ENCODE measurements at places on chromosomes 11 and 22.

GRCh38 chr22:46500201-46500600 lies 37.2 kb downstream of the CELSR1 start:
- no peak for DNase-seq

DNA sequence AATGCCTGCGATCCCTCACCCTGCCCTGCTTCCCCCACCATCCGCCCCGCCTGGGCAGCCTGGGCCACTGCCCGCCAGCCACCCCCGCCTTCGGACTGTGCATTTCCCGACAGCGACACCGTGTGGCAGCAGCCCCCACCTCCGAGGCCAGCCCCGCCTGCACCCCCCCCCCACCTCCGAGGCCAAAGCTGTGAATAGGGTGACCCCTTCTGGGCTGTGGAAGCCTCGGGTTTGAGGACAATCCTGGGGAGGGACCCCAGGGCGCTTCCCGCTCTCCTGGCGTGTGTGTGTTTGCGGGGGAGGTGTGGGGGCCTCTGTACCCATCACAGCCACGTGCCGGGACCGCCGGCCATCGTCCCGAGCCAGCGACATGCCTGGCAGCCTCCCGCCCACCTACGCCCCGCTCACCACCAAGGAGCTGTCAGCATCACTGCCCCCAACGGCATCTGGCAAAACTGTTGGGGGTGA lies 33.8 kb upstream of the PPARA start:
- peak; percentile 31 for DNase-seq

DNA sequence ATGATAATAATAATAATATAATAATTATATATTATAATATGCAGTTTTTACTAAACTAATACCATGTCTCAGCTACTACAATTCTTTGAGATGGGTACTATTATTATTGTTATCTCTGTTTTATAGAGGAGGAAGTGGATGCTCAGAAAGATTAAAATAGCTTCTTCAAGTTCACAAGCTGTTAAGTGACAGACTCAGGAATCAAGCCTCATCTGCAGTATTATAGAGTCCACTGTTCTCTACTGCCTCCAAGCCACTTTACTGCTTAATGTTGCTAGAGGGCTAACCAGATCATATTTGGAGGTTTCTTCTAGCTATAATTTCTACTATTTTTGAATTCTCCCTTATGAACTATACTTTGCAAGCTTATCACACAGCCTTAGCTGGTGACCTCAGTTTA lies 62.7 kb downstream of the CSTPP1 start:
- DNase-seq = no peak

DNA sequence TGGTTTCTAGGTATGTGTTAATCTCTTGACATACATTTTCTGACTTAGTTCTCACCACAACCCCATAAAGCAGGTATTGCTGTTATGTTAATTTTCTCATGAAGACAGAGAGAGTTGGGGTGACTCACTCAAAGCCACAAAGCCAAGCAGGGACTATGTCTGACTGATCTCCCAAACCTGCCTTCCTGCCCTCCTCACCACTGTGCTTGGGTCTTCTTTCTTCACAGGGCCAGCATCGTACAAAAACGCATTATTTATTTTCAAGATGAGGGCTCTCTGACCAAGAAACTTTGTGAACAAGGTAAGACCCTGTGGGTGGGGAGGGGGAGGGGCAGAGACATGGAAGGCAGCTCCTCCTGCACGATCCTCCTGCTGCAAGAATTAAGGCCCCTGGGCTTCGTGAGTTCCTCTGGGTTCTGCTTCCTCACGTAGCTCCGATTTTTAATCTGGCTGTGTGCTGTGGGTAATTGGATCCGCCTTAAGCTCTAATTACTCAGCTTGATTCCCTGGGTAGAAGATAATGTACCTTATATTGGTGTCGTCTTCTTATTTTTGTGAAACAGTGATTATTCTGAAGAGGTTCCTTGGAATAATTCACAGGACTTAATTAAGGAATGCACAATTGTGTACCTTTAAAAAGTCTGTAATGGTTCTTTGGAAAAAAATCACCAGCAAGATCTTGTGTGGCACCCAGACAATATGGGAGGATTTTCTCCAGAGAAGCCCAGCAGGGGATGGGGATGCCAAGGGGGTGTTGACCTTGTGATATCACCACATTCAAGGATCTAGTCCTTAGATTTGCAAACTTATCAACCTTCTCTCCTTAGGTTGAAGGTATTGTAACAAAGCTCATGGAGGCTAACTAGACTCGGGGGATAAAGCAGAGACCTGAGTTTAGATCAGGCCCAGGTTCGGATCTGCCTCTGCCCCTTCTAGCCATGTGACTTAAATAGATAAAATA lies 112.9 kb downstream of the SPON1 start:
- no peak for DNase-seq

- DNase-seq = no peak
Measured at GRCh38 chr22:26323013-26323412, 106.0 kb upstream of the ASPHD2 start.

- no peak for DNase-seq
Measured at GRCh38 chr11:119447664-119448242, 24.8 kb upstream of the THY1 start.

GRCh38 chr11:41775296-41775695 lies 315.8 kb upstream of the LRRC4C start:
- DNase-seq = no peak

DNA sequence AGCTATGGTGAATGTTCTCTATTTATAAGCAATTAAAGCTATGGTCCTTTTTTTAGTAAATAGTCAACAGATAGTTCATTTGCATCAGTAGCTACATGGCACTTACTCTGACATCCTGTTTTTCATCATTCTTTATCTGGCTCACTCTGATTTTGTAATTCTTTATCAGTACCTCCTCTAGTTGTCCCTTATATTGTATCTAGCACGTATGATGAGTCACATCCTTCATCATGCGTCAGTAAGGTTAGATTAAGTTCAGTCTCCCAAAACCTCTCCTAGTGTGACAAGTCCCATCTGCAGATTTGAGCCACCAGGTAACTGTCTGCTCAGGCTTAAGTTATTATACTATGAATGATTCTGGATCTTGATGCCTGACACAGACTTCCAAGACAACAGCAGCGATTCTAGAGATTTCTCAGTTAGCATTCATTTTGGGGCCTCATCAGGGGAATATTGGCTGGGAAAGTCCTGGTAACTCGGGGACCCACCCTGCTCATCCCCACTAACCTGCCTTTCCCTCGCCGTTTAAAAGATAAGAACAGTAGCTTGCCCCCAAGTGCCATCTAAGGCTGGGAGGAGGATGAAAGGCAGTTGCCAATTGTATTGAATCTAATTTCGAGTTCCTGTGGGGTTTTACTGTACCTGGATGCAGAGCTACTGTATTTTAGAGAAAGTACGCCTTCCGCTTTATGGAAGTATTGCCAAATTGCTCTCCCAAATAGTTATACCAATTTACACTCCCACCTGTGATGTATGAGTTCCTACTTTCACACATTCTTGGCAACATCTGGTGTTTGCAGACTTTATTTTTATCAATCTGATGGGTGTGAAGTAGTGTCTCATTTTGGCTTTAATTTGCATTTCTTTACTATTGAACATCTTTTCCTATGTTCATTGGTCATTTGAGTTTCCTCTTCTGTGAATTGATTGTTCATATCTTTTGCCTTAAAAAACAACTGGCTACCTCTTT lies 55.9 kb downstream of the ZC3H12C start:
- DNase-seq = peak; percentile 83

DNA sequence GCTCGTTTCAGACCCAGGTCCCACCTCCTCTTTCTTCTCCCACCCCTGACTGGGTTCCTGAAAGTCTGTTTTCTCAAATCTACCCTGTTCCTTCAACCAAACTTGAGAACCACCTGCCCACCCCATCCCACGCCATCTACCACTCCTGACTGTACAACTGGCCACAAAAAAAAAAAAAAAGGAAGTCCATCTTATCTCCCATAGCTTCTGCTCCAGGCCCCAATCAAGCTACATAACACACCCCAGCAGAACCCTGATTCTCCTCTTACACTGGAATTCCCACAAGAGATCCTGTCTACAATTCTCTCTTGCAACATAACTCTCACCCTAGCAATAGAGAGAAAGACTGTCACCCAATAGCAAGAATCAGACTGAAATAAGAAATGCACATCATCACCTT lies 39.2 kb upstream of the CHST1 start:
- DNase-seq = no peak
